ENCODE measurements at places on chromosomes 3 and 15.

DNA sequence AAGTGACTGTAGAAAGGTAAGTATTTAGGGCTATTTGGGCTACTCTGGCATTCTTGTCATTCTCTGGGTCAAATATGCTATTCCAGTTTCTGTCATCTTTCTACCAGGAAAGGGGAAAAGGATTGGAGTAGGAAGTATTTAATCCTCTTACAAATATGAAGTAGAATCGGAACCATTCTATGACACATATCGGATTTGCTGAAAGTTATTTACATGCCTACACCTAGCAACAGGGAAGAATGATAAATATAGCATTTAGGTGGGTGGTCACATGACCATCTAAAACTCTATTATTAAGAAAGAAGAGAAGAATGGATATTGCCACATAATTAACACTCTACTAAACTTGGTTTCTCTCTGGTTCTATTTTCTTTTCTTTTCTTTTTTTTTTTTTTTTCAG lies 1353.1 kb downstream of the ZPLD1 start:
- no peak for DNase-seq

DNA sequence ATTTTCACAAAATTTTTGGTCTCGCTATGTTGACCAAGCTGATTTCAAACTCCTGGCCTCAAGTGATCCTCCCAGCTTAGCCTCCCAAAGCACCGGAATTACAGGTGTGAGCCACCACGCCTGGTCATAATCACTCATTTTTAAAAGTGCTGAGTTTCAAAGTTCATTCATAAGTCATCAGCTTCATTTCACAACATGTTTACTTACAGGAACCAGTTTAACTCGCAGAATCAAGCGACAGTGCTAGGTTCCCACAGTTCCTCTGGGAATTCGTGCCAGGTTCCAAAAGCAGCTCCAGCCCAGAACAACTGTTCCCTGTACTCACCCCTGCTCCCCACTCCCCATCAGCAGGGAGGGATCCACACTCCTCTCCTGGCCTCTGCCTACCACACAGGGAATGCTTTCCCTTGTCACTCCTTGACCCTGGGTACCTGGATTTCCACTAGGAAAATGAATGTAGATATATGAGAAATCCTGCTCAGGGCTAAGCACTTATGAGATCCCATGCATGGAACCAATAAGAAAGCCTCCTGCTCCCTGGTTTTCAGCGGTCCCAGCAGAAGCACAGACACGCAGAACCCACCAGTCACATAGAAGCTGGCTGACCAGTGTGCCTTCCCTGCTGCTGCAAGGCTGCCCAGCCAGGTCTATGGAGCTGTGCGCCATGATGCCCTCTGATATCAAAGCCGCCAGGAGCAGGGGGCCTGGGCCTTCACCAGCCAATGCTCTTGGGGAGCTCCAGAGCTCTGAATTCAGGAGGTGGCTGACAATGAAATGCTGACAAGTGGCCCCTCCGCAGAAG lies 72.3 kb downstream of the ITGB5 start:
- DNase-seq: no peak

DNA sequence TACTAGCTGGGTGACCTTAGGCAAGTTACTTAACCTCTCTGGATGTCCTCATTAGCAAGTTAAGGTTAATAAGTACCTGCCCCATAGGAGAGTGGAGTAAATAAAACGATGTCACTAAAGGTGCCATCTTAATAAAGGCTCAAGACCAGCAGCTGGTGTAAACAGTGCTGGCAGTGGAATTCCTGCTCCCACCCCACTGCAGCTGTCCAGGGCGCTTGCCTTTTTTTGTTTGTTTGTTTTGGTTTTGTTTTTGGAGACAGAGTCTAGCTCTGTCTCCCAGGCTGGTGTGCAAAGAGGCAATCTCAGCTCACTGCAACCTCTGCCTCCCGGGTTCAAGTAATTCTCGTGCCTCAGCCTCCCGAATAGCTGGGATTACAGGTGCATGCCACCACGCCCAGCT lies 28.9 kb downstream of the IDH3A start:
- DNase-seq: no peak

DNA sequence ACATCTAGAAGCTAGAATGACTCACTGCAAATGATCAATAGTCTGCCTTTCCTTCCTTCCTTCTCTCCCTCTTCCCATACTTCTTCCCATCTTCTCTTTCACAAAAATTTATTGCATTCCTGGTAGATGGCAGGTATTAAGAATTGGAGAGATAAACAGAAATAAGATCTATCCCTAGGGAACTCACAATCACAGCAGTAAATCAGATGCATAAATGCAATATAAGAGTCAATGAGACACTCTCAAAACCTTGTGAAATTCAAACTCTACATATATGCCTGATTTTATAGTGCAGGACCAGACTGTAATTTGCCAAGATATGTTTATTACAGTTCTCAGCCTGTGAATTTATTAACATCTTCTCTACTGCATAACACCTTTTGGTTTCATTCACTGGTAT lies 78.3 kb upstream of the ARL6 start:
- DNase-seq: no peak

DNA sequence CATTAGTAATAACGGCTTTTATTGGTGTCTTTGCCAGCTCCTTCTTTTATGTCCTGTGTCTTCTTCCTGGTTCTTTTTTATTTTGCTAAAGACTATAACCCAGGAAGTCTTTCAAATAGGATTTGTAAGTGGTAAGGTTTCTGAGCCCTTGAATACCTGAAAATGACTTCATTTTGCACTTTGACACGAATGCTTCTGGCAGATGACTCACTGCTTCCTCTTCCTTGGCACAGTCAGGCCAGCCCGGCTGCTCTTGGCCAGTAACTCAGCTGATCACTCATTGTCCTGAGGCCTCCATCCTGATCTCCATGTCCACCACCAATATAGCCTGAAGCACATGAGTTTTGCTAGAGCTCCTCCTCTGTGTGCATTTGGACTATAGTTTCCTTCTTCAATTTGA lies 48.7 kb upstream of the NR2E3 start:
- DNase-seq: no peak

DNA sequence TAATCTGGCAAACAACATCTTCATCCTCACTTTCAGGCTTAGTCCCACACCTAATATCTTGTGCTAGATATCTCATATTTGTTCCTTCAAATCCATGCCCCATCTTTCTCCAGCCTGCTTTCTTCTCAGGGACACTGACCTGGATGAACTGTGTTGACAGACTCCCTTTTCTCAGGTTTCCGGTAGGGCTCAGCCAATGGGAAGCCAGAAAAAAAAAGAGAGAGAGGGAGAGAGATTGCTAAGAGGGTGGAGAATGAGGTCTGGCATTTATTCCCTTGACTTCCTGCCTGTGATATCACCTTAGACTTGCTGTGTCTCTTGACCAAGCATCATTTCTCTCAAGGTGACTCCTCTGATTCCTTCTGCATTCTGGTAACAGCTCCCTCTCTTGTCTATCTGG lies 145.6 kb upstream of the ABI3BP start:
- DNase-seq: no peak

DNA sequence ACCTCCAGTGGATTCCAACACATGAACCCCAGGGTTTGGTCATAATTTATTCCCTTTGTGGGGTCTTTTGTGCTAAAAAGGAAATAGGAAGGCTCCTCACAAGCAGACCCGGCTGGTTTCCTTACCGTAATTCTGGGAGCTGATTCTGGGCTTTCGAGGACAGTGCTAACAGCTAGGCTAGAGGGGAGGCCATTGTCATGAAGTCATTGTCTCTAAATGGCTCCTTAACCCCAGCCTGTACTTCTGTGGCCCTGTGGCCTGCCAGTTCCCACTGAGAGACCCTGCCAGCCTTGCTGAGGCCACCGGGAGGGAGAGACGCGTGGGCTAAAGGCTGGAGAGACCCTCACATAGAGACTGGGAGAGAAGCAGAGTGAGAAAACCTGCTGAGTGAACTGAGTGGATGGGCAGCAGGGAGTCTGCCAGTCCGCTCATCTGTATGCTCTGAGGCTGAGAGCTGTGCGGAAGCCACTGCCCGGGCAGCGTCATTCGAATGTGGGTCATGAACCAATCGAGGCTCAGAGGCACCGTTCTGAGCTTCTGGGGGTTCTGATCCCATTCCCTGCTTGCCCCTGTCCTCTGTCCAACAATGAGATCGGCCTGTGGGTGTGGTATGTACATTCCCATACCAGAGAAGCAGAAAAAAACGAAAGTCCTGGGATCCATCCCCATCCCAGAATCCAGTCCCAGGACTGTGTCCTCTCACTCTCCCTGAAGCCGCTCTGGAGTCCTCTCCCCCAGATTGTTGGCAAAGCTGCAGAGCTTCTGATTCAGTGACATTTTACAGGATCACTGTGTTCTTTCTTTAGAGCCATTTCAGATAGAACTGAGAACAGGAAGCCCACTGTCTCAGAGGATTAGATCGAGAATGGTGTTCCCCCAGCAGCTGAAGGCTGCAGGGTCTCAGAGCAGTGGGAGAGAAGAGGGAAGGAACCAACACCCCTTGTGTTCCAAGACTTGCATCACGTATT lies 21.3 kb upstream of the DGKG start:
- DNase-seq: no peak

All from DND-41 (cell line).